ENCODE measurements at places on chromosomes 6 and 20.

- no peak for DNase-seq
These were observed 29.5 kb downstream of the ANKRD60 start for GRCh38 chr20:58198901-58199355.

GRCh38 chr20:4511776-4512175 lies 209.9 kb upstream of the PRND start:
- no peak for DNase-seq

DNA sequence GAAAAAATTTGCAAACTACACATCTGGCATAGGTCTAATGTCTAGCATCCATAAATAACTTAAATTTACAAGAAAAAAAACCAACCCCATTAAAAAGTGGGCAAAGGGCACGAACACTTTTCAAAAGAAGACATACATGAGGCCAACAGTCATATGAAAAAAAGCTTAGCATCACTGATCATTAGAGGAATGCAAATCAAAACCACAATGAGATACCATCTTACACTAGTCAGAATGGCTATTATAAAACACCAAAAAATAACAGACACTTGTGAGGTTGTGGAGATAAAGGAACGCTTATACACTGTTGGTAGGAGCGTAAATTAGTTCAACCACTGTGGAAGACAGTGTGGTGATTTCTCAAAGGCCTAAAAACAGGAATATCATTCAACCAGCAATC lies 33.7 kb upstream of the EPB41L2 start:
- no peak for DNase-seq

GRCh38 chr6:25478973-25479372 lies 173.0 kb upstream of the SCGN start:
- no peak for DNase-seq

DNA sequence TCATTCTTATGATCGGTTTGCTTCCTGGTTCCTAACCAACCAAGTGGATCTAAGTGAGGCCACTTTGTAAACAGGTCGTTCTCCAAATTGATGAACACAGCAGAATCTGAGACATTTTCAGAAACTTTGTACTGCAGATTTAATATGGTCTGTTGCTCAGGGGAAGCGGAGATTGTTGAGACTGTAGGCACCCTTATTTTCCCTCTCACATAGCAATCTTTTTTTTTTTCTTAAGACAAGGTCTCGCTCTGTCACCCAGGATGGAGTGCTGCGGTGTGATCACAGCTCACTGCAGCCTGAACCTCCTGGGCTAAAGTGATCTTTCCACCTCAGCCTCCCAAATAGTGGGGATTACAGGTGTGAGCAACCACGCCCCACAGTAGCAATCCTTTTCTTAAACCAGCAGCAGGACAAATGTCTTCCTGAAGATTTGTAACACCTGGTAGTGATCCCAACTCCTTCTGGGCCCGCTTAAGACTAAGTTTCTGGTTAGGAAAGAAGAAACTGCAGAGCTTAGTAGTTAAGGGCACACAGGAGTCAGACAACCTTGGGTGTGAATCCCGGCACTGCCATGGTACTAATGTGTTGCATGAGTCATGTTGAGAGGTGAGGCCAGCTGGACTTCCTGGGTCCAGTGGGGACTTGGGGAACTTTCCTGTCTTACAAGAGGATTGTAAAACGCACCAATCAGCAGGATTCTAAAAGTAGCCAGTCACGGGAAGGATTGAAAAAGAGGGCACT lies 48.4 kb upstream of the EZR start:
- no peak for DNase-seq

DNA sequence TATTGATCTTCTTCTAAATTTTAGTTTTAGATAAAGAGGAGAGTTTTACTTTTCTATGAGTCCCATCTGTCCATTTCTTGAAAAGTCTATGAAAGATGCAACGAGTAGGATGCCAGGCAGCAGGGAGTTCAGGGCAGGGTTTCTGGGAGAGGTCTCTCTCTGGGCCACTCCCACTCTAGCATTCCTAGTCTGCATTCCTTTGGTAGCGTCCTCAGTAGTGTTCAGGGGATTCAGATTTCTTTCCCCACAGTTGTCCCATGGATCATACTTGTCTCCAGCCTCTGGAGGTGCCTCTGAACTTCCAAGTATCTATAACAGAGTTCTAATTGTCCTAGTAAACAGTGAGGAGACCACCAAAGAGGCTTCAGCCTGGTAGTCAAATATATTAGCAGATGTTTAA lies 225.3 kb downstream of the RIMS1 start:
- DNase-seq: no peak

GRCh38 chr20:50508171-50508755 lies 1.9 kb upstream of the PTPN1 start:
- DNase-seq: no peak

DNA sequence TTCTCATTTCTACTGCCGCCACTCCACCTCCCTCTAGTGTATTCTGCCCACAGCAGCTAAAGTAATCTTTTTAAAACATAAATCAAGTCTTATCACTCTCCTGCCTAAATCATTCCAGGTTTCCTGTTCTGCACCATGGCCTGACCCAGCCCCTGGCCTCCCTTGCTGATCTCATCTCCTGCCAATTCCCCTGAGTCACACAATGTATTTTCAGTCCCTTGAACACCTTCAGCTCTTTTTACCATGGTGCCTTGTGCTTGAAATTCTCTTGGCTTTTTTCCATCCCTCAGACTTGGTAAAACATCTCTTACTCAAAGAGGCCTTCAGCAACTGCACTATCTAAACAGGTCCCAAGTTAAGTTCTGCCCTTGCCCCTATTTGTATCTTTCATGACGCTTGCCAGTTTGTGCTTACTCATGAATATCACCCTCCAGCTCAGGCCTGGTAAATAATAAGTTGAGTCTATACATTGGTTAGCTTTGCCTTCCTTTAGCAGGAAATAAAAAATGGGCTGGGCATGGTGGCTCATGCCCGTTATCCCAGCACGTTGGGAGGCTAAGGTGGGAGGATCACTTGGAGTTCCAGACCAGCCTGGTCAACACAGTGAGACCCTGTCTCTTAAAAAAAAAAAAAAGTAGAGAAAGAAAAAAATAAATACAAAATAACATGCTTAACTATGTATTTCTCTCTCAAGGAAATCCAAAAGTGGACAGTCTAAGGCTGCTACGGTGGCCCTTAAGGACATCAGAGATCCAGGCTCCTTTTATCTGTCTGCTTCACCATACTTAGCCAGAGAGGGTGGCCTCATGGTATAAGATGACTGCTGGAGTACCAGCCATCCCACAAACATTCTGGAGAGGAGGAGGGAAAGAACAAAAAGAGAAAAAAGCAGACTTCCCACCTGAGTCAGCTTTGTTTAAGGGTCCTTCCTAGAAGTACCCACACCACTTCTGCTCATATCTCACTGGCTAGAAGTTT lies 62.2 kb downstream of the ARFGEF2 start:
- DNase-seq: no peak

- DNase-seq: no peak
These were observed 55.7 kb upstream of the FRMD1 start for GRCh38 chr6:168134560-168135201.

DNA sequence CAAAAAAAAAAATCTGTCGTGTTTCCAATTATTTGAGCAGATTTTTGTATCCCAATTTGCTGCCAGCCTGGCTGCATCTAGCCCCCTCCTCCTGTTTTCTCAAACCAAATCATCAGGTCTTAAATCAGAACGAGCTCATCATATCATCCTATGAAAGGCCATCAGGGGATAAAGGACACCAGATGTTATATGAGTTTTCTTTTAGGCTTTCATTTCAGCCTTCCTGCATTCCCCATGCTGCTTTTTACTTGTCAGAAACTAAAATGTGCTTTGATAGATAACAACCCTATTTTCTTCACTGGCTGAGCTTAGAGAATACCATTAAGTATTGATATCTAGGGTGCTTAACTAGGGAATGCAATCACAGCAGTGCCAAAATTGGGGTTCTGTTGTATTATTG lies 968.4 kb upstream of the SLC35B3 start:
- no peak for DNase-seq

DNA sequence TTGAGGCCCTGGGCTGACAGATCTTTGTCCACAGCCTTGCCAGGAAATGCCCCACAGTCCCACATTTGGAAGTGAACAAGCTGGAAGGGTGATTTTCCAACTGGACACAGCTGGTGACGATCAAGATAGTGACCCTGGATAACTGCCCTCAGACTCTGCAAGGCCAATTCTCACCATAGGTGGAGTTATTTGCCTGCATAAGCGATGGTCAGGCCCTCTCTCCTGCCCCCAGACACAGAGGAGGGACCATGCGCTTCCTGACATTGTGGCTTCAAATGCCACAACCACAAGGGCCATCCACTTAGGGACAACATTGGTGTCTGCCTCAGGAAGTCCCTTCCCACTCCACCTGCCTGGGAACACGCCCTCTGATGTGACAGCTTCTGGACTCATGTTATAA lies 96.0 kb downstream of the JPH2 start:
- DNase-seq: no peak

DNA sequence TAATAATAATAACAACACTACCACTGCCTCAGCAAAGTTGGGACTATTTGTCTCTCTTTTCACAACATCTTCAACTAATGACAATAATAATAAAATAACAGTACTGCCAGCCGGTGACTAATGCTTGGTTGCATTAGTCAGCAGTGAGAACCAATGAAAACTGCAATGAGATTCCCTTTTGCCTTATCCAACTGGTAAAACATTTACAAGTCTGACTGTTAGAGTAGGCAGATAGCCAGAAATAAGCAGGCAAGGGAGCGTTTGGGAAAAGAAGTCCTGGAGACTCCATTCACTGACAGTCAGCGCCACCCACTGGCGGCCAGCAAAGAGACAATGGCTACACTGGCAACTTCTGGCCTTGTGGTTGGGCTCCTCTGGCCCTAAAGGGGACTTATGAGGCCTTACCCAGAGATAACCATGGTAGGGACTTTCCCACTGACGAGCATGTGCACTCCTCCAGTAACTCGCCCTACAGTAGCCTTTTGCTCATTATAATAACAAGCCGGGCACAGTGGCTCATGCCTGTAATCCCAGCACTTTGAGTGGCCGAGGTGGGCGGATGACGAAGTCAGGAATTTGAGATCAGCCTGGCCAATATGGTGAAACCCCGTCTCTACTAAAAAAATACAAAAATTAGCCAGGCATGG lies 3.4 kb upstream of the NSFL1C start:
- peak; percentile 92 for DNase-seq

- no peak for DNase-seq
These were observed 67.5 kb downstream of the INSM1 start for GRCh38 chr20:20435453-20435852.

- DNase-seq: no peak
These were observed 130.0 kb upstream of the BMP5 start for GRCh38 chr6:56005426-56005825.

DNA sequence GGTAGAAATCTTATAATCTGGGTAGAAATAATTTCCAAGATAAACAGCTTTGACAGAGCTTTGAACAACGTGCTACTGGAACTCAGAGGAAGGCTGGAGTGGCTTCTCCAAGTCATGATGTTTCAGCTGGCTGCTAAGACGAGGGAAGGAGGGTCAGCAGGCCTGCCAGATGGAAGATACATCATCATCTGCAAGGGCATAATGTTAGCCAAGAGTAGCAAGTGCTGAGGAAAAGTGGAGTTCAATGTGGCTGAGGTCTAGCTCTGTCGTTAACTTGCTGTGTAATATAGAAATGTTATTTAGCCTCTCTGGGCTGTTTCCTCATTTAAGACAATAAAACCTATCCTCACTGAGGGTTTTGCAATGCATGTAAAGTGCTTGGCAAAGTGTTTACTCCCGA lies 35.1 kb downstream of the RGS17 start:
- DNase-seq: no peak

DNA sequence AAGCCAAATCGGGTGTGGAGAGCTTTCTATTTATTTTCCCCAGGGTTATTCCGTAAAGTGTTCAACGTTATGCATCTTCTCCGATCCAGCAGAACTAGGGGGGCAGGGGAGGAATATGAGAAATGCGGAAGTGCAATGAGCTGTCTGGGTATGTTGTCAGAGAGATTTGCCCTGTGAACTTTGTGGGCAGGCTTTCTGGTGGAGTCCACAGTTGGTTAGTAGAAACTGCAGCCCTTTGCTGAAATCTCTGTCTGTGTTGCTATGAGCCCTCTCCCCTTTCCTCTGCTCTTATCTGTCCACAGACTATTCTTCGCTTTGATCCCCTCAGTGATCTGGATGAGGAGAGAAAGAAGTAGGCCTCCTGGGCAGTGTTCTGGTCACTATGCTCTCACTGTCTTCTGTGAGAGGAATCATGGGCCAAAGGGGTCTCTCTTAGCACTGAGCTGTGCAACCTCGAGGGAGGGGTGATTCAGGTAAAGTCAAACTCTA lies 158.9 kb upstream of the FUT9 start:
- DNase-seq: no peak

GRCh38 chr20:9493803-9494202 lies 20.6 kb upstream of the LAMP5 start:
- no peak for DNase-seq

DNA sequence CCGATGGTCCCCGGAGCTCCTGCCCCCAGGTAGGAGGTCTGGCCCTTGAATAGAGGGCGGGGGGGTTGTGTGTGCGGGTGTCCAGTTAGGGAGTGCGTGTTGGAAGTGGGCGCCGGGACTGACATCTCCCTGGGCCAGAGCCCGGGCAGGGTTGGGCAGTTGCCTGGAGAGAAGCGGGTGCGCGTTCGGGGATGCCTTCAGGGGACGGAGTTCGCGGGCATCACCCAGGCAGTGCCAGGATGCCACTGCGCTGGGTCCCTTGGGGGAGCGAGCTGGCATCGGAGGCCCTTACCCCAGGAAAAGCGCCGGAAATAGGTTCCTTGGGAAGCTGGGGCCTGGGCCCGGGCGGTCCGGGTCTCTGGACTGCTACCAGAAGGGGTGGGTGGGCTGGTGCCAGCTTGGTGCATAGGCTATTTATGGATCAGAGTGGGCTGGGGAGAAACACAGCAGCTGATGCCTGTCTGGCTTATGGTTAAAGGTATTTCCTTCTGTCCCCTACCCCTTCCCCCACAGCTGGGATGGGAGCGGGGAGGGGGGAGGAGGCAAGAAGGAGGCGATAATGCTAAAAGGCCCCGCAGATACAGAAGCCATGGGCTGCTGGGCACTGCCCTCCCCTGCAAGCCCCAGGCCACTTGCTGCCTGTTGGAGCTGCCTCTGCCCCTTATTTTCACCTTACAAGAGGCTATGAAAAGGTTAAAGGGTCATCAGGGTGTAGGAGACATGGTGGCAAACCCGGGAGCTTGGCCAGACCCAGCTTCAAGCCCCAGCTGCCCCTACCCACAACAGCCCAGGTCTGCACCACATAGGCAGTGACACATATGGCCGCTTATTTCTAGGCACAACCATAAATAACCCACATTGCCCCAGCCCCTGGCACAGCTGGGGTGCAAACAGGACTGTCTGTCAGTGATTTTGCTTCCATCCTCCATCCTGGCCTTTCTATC lies 638 bp downstream of the PACSIN1 start:
- no peak for DNase-seq
